ENCODE measurements at places on chromosomes 16 and 17.

DNA sequence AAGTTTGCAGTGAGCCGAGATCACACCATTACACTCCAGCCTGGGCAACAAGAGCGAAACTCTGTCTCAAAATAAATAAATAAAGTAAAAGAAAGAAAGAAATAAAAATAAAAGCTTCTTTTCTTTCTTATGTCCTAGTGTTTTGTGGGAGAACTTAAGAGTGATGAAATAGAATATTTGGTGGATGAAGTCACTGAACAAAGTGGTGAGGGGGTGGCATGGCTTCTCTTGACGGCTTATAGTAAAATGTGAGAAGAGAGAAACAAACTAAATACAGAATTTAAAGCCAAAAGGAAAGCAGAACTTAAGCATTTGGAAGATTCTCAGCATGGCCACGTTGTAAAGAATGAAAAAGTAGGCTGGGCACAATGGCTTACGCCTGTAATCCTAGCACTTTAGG, 15.3 kb downstream of the SGF29 start:
- no peak for DNase-seq

GRCh38 chr16:77212741-77213541, 13.7 kb downstream of the SYCE1L start:
- peak; percentile 72 for DNase-seq

- DNase-seq, result no peak
Observed at GRCh38 chr16:760065-760464, 469 bp upstream of the MSLN start.

- DNase-seq, result no peak
Observed at GRCh38 chr17:75526555-75527270, 1.2 kb downstream of the LLGL2 start.
